ENCODE measurements at places on chromosomes 5 and 9.

GRCh38 chr5:167639273-167639672, 652.2 kb upstream of the WWC1 start:
- no peak for DNase-seq

GRCh38 chr5:143966280-143966679, 154.3 kb downstream of the HMHB1 start:
- no peak for DNase-seq

DNA sequence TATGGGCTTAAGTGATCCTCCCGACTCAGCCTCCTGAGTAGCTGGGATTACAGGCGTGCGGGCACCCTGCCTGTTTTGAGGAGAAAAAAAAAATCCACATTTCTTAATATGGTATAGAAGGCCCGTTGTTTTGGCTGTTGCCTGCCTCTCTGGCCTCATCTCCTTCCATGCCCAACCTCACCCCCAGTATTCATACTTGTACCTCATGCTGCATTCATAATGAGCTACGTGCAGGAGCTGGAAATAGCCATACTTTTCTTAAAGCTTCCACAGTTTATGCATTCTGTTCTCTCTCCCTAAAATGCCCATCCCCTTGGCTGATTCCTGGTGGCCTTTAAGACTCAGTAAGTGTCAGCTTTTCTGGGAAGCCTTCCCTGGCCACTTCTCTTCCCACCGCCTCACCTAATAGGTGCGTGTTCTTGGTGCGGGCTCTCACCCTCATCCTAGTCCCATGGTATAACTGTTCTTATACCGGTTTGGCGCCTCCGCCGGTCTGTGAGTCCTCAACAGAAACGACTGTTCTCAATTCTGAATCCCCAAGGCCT, 2.1 kb upstream of the TPM2 start:
- no peak for DNase-seq

DNA sequence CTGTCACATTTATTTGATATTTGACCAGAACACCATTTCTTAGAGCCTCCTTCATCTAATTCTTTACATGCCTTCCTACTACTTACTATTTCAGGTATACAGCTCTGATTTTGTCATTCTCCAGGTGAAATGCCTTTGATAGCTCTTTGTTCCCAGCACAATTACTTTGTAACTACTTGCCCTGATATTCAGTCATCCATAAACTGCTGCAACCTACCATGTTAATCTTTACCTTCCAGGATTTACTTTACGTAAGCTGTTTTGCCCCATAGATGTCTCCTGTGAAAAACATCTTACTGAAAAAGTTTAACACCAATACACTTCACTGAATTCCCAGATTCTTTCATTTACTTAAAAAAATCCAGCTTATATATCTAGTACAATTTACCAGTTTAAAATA, 443.8 kb upstream of the CYLC2 start:
- no peak for DNase-seq

- no peak for DNase-seq
Observed at GRCh38 chr5:150710165-150710564, 9.3 kb upstream of the RBM22 start.

DNA sequence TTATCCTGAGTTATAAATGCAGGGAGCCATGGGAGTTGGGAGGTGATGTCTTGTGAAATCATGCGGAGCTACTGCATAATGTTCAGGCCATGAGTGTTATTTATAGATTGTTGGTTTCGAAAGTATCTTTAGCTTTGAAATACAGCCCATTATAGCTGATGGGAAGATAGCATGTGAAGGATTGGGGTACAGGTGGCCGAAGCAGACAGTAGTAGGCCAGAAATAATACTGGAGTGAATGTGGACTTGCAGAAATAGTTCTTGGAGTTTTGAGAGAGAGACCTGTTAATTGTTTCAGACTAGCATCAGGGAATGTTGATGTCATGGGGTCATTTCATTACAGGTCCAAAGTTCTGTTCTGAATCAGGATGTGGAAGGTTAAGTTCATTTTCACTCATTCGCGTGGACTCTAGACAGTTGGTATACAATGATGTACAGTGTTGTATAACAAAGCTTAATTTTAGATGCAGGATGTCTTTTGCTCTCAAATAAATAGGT, 3.8 kb downstream of the ATP6V1G1 start:
- no peak for DNase-seq

DNA sequence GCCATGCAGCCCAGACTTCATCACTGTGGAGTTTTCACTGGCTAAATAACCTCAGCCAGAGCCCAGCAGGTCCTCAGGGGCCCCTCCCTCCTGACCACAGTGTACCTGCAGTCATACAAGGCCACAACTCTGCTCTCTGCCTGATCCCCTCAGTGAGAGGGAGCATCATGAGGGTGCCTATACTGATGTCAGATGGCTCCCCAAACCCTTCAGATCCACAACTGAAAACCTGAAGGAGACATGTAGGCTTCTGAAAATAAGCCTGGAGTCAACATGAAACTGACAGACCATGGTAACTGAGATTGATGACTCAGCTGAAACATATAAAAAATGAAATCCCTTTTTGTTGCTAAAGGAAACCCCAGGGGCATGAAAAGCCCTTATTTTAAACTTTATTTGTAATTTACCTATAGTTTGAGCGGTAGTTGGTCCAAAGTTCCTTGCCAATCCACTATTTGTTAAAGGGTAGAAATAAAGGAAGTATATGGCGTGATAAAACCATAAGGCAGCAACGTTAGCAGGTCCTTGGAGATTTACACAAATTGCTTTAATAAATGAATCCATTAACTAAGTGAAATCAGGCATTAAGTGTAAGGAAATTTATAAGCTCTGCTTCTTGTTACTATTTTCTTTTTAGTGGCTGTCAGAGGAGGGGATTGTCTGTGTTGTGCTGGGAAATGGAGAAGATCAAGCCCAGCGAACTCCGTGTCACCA, 68.3 kb downstream of the FGF1 start:
- DNase-seq: no peak

GRCh38 chr5:132424167-132424880, 54.8 kb downstream of the SLC22A5 start:
- DNase-seq: no peak

DNA sequence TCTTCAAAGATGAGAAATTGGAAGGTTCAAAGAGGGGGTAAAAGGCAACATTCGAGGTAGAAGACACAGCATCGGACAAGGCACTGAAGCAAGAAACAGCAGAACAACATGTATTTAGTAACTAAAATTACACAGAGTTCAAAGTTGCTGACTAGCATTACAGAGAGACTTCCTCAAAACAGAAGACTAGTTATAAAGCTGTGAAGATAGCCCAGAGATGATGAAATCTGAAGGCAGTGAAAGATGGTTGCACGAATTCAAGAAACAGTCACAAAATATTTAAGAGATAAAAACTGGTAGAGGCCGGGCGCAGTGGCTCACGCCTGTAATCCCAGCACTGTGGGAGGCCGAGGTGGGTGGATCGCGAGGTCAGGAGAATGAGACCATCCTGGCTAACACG, 16.3 kb downstream of the MAPKAP1 start:
- DNase-seq: no peak

Data from cortex of kidney (tissue), 1 donor.